Activated T-helper 1 cell treated with anti-CD3 and anti-CD28 coated beads, Interleukin-2, amount 50 U/mL, for 16 hours (primary cell): ENCODE measurements at places on chromosomes 5 and 9.

- DNase-seq: no peak
These were observed 46.3 kb downstream of the BICD2 start for GRCh38 chr9:92718086-92719001.

DNA sequence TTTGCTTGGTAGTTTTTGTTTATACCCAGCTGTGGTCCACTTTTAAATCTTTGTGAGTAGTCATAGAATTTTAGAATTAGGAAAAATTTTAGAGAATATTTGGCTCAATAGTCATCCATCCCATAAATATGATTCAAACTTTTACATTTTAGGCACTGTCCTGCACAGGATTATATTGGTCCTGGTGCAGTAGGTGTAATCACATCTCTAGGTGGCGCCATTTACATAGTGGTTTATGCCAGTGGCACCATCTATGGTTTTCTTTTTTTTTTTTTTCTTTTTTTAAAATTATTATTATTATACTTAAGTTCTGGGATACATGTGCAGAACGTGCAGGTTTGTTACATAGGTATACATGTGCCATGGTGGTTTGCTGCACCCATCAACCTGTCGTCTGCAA lies 260.7 kb upstream of the KCNN2 start:
- DNase-seq: no peak

DNA sequence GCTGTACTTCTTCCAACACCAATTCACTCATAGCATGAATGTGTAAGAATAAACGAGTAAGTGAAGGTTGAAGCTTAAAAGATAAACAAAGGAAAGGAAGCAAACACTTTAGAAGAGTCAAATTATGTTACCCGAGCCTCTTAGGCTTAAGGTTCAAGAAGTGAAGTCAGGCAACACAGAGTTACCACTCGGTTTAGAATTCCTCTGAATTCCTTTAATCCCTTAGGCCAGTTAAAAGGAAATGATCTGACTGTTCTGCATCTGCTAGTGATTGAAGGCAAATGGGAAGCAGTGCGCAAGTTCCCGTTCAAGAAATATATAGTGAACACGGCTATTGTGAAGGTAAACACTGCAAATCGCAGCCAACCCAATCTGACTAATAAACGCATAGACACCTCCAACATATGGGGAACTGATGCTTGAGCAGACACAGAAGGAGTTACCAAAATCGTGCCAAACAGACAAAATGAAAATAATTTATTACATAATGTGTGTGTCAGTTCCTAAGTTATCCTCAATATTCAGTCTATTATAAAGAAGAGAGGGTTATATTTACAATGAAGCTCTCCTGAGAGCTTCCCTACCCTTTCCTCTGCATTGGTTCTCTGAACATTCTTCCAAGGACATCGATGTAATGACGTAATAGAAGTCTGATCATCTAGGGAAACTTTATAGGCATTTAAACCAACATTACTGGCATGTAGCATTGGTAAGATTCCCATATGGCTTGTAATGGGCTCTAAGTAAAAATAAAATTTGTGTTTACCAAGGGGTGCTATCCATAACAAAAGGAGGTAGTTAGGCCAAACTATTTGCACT lies 837.1 kb upstream of the ZNF608 start:
- no peak for DNase-seq

DNA sequence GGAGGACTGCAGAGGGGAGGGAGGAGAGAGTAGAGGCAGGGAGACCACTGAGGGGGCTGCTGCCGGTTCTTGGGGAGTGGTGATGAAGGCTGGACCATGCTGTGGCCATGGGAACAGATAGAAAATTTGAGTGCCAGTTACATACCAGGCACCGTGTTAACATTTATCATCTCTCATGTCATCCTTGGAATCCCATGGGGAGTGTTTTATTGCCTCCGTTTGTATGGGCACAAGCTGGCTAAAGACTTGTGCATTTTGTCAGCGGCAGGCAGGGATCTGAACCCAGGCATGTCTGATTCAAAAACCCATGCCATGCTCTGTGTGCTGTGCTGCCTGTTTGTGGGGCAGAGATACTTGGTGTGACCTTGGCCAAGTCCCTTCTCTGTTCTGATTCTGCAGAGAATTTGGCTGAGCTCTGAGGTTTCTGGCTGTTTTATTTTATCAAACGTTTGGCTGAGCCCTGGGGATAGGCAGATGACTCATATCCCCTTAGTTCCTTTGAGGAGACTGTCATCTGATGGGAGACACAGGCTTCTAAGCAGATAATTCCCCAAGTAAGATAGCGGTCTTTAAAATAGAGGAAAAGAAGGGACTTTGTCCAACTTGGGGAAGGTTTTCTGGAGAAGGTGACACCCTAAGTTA lies 22.2 kb downstream of the COL27A1 start:
- no peak for DNase-seq

- no peak for DNase-seq
These were observed 383.0 kb downstream of the DIRAS2 start for GRCh38 chr9:90259311-90260246.

GRCh38 chr9:73237140-73237539 lies 85.5 kb downstream of the ANXA1 start:
- DNase-seq: no peak

GRCh38 chr5:76537073-76537543 lies 86.1 kb downstream of the F2RL2 start:
- no peak for DNase-seq

GRCh38 chr9:75906531-75906930 lies 16.1 kb downstream of the PCSK5 start:
- DNase-seq: no peak

DNA sequence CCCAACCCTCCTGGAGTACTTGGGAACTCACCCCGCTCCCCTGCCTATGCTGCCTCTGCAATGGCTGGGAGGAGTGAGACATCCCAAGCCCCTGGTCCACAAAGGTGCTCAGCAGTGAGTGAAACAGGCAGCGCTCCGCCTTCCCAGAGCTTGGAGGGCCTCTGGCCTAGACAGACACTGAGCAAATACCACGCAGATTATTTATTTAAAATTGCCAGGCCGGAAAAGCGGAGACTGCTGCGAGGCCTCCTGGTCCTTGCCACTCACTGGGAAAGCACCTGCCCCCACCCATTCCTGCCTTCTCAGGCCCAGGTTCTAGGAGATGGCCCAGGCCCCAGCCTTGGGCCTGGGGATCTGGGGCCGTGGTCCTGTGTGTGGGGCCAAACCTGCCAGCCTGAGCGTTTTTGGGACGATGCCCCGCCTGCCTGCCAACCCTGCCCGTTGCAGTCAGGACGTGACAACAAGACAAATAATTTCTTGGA lies 17.4 kb downstream of the FGF18 start:
- DNase-seq: no peak

GRCh38 chr5:96440185-96440538 lies 7.1 kb upstream of the PCSK1 start:
- DNase-seq: no peak

DNA sequence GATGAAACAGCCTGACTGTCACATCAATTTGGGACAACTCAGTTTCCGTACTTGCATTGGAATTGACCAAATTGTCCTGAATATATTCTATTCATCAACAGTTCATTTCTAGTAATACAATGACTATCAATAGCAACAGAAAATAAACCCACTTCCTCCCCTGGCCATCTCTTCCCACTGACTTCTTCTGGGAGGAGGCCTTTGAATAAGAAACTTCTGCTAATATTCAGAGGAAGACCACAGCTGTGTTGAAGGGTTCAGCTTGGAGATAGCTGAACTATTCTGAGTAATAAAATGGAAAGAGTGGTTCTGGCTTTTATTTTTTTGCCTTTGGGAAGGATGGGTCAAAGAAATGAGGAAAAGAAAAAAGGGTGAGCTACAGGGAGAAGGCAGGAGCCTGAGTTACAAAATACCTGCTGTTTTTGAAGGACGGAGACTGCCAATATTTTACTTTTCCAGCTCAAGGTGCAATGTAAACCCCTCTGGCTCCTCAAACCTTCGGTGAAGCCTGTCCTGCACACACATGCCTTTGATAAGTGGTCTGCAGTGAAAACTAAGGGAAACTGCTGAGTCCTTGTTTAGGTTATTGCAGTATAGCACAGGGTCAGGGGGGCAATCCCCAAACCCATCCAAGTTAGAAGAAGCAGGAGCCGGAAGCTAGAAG lies 29.9 kb downstream of the FYB1 start:
- no peak for DNase-seq

- DNase-seq: no peak
These were observed 222.5 kb downstream of the MARCHF11 start for GRCh38 chr5:15957124-15957523.

DNA sequence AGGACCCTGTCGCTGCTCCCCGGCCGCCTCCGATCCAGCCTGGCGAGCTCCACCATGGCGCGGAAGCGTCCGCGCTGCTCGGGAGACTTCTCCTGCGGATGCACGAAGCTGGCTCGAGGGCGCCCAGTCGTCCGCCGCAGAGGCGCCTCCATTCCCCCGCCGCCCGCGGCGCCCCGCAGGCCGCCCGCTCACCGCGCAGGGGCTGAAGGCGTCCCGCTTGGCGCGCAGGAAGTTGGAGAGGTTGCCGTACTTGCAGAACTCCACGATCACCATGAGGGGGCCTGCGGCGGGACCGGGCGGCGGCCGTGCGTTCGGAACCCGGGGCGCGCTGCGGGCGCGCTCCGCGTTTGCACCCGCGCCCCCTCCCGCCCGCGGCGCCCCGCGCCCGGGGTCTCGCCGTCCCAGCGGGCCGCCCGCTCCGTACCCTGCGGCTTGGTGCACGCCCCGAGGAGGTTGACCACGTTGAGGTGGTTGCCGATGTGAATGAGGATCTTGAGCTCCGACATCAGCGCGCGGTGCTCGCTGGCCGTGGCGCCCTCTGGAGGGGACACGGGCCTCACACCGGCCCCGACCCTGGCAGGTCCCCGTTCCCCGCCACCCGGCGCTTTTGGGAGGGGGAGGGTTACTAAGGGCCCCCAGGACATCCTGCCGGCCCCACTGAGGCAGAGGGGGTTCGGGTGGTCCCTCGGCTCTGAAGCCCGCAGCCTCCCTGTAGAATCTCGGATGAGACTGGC lies 27.7 kb upstream of the SCGB3A1 start:
- no peak for DNase-seq

- DNase-seq: no peak
These were observed 16.2 kb downstream of the HINT1 start for GRCh38 chr5:131148835-131149234.

DNA sequence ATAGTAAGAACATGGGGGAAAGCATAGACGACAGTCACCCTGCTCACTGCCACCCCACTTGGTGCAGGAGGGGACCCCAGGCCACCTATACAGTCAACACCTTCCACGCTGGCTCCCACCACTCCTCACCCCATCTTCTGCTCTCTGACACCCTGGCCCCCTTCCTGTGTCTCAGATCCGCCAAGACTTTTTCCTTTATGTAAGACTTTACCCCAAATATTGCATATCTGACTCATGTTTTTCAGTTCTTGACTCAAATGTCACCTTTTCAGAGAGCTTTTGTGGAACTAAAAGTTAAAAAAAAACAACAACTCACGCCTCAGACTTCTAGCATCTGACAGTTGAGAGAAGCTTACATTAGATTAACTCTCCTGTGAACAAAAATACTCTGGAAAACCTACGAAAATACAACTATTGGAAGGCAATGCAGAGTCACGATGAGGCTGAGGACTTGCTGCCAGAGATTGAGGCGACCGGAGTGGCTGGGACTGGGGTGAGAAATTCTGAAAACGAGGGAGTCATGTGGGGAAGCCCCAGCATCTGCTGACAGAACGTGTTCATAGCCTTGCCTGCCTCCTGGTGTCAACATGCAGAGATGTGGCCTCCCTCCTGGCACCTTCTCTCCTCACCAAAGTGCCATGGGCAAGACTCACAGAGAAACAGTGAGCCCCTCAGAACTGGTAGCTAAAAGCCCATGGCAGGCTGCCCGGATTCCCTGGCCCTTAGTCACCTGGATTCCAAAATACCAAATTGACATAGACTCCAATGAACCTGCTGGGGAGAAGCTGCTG lies 22.4 kb upstream of the FCN2 start:
- no peak for DNase-seq

DNA sequence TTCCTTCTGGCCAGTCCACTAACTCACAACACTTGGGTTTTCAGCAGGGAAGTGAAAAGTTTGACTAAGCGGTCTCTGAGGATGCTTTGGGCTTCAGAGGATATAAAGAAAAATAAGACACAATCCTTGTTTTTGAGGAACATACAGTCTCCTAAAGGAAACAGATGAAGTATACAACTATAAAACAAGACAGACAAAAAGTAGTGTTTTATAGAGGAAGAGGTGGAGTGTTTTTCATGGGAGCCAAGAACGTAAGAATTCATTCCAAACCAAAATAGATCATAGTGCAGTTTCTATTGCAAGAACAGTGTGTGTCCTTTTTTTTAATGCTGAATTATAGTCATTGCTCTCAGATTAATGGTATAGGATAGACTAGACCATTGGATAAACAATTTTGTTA lies 586.9 kb upstream of the BRINP1 start:
- DNase-seq: no peak

- DNase-seq: no peak
These were observed 975 bp upstream of the HAVCR1 start for GRCh38 chr5:157059891-157060290.

GRCh38 chr5:100165309-100165708 lies 369.9 kb upstream of the FAM174A start:
- DNase-seq: no peak

- no peak for DNase-seq
These were observed 17.5 kb upstream of the PHF19 start for GRCh38 chr9:120894321-120895148.

GRCh38 chr5:122773619-122774018 lies 1.3 kb upstream of the SNX2 start:
- no peak for DNase-seq

DNA sequence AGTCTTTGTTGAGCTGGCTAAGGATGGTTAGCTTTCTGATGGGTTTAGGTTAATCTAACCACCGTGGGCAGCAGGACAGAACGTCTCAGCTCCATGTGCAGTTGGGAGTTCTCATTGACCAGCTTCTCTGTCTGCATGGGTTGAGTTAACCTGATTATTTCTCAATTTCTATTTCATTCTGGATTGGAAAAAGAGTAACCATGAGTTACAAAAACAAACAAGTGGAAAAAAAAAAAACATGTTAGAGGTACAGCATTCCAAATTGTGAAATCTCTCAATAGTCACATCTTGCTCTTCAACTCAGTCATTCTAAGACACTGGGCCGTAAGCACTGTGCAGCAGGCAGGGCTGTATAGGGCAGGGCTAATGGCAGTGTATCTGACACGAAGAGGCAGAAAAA lies 343.7 kb upstream of the KLF4 start:
- DNase-seq: no peak

DNA sequence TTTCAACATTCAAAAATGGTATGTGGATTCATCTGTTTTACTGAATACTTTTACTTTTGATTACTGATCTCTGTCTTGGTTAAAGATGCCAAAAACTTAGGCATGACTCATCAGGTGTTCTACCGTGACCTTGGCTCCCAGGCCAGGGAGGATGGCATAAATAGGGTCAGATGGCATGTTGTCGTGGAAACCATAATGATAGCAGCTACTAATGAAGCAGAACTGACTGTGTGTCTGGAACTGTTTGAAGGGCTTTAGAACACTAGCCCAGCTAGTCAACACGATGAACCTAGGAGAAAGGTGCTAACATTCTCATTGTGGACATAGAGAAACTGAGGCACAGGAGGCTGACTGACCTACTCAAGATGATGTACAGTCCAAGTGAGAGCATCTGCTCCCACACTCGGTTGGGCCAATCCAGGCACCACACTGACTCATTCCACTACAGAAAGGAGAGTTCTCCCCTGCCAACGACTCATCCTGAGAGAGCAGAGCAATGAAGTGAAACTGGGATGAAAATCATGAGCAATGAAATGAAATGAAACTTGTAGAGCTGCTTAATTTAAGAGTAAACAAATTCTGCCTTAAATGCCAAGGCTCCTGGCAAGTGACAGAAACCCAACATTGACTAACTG lies 116.0 kb downstream of the TENT4A start:
- no peak for DNase-seq

GRCh38 chr9:114784721-114785279 lies 21.0 kb downstream of the TNFSF15 start:
- no peak for DNase-seq
